ENCODE measurements at places on chromosomes 16 and 17.

DNA sequence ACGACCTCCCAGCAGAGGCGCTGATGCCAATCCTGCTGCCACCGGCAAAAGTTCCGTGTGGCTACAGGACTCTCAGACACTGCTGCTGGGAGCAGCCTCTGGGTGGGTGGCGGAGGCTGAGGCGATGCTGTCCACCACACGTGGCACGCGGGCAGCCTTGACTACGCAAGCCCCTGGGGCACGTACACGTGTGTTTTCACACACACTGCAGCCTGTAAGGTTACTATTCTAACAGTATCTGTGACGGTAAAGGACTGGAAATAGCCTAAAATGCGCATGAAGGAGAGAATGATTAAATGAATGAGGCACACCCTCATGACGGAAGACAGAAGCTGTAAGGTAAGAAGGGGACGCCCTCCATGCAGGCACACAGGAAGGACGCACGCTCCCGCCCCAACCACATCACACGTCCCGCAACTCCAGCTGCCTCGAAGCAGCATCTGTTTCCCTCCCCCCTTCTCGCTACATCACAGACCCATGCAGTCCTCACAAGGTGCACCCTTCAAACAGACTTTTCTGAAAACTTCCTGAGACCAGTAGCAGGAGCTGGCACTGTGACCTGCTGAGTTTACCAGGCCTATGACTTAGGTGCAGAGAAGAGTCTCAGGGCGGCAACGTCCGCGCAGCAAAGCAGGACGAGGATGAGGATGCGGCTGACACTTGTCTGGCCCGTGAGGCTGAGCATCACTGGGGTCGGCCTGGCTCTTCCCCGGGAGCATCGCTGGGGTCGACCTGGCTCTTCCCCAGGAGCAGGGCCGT, 28.7 kb upstream of the FASN start:
- DNase-seq, result no peak

DNA sequence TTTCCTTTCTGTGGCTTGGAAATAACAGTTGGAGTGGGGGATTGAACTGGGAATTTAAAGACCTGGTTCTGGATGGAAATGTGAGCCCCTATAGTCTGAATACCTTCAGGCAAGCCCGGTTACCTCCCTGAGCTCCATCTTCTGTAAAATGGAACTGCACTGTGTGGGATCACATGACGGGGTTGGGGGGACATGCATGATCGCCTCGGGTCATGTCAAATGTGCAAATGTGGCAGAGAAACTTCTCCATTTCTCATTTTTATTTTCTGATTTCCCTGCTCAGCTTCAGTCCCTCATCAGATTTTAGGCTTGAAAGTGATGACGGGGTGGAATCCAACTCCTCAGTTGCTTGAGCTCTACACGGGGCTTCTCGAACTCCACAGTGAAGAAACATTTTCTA, 1.5 kb downstream of the MT1B start:
- DNase-seq, result no peak

GRCh38 chr16:50848755-50849514, 107.0 kb downstream of the CYLD start:
- no peak for DNase-seq

DNA sequence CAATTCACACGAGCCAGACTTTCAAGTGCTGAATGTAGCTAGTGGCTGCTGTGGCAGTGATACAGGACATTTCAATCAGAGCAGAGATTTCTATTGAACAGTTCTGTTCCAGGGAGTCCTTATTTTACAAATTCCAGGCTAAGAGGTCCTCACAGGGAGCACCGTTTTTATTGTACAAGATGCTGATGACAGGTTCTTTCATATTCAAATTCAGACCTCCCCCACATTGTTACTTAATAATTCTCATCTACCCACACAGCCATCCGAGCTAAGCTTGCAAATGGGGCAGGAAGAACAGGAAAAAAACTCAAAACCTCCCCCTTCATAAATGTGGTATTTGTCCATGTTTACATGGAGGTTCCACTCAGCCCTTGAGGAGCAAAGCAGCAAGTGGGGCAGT, 9.8 kb downstream of the GABARAPL2 start:
- DNase-seq, result no peak

DNA sequence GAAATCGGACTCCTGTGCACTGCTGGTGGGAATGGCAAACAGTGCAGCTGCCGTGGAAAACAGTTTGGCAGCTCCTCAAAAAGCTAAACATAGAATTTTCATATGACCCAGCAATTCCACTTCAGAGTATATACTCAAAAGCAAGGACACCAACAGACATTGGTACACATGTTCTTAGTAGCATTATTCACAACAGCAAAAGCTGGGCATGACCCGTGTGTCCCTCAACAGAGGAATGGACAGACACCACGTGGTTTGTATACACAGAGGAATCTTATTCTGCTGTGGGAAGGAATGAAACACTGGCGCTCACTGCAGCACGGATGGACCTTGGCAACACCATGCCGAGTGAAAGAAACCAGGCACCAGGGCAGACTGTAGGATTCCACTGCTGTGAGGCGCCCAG, 16.0 kb downstream of the NPTX1 start:
- no peak for DNase-seq
